EH (cell line): ENCODE measurements at places on chromosomes 12 and 14.

GRCh38 chr14:64632056-64632455 is 72.2 kb upstream of the PLEKHG3 start:
- DNase-seq = peak; percentile 71

- DNase-seq = no peak
These were observed 9.0 kb upstream of the SLC25A21 start for GRCh38 chr14:37181441-37181840.

- DNase-seq = no peak
These were observed 88.9 kb downstream of the TXNDC16 start for GRCh38 chr14:52463375-52463774.

DNA sequence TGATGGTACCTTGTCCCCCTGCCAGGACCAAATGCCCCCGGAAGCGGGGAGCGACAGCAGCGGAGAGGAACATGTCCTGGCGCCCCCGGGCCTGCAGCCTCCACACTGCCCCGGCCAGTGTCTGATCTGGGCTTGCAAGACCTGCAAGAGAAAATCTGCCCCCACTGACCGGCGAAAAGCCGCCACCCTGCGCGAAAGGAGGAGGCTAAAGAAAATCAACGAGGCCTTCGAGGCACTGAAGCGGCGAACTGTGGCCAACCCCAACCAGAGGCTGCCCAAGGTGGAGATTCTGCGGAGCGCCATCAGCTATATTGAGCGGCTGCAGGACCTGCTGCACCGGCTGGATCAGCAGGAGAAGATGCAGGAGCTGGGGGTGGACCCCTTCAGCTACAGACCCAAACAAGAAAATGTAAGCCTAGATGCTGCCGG is 410 bp downstream of the MYF6 start:
- no peak for DNase-seq

DNA sequence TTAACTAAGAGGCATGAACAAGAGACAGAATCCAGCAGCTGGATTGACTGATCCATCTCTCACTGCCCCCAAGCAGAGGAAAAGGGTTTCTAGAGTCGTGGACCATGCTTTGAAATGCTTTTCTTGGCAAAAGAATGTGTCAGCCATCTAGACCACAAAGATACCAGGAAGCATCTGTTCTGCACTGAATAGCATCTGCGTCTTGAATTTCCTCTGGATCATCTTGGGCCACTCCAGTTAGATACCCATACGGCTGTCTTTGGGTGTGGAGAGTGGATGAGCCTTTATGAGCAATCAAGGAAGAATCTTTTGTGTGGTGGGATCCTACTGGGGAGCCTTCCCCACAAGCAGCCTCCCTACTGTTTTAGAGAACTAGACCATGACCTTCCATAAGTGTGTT is 16.0 kb upstream of the RFX4 start:
- no peak for DNase-seq

- no peak for DNase-seq
These were observed 118.7 kb upstream of the CDKN3 start for GRCh38 chr14:54278087-54278486.

- no peak for DNase-seq
These were observed 13.8 kb upstream of the PRKD1 start for GRCh38 chr14:29941401-29941800.

DNA sequence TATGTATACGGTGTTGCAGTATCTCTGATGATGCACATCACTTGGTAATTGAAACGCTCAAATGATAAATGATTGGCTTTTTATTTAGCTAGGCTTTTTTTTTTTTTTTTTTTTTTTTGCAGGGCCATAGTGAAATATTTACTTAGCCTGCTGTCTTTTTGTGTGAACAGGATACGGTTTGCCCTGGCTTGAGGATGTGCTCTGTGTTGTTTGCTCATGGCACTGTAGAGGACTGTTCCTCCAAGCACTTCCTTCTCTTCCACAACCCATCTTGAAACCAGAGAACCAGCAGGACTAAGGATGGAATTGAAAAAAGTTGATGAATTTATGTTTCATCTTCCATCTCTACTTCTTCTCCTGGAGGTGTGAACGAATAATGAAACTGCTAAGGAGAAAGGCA is 15.5 kb upstream of the SSPN start:
- DNase-seq = no peak

DNA sequence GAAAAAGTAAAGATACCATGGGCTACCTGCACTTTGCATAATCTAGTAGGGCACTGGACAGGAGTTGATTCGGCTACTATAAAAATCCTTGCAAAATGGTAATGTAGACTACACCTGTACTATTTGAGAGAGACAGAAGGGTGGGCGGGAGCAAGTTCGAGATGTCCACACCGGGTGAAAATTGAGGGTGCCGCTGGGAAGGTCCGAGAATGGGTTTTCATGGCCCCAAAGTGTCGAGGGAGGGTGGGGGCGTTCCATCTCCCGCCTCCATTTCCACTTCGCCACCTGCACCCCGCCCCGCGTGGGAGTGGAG is 648 bp downstream of the SNX6 start:
- DNase-seq = no peak

GRCh38 chr12:12925388-12925787 is 26.6 kb downstream of the GPRC5D start:
- DNase-seq = peak; percentile 56

- DNase-seq = no peak
These were observed 125.6 kb upstream of the FGD4 start for GRCh38 chr12:32273712-32274111.

GRCh38 chr14:66022526-66022925 is 463.6 kb upstream of the CCDC196 start:
- DNase-seq = no peak

DNA sequence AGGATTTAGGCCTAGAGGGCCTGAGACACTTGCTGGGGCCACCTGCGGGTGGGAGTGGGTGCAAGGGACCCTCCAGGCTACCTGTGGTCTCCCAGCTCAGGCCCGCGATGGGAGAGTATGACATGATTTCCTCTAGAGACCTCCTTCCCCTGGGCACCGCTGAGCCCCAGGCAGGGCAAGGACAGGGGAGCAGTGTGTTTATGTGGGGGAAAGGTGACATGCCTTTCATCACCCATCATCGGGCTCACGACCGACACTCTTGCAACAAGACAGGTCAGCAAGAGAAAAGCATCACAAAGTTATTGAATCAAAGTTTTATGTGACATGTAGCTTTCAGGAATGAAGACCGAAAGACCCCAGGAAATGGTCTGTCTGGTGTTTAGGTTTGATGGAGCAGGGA is 19.9 kb downstream of the SH2B3 start:
- DNase-seq = peak; percentile 61

DNA sequence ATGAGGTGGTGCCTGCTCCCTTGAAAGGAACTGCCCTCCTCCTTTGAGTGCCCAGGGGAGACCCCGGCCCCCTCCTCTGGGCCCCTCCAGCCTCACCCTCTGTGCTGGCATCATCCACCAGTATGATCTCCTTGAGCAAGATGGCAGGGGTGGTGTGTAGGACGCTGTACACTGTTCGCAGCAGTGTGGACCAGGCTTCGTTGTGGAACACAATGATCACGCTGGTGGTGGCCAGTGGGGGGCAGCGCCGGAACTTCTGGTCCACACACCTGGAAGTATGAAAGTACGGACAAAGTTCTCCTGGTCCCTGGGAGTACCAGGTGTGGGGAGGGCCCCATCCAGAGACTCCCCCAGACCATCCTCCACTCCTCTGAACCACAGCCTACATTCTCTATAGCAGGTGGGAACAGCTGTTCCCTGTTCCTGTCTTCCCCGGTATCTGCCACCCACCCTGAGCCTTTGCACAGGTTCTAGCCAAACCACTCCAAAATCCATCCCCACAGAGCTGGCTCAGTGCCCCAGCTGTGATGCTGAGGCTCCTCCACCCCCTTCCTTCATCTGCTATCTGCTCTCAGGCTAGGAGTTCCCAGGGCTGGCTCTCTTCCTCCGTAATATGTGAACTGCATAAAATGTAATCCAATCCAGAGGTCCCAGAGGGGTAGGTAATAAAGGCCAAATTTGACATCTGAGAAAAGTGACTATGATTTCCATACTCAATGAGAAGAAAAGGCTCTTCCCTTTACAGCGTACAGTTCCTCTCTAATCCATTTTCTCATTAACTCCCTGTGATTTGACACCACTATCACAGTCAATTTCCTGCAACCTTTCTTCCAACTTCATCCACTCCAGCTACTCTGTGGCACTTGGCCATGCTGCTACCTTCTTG is 13.9 kb downstream of the GALNT6 start:
- no peak for DNase-seq

- peak; percentile 36 for DNase-seq
These were observed 740 bp upstream of the PRPF40B start for GRCh38 chr12:49622501-49623141.

GRCh38 chr12:121423253-121423652 is 23.3 kb downstream of the RNF34 start:
- DNase-seq = no peak

DNA sequence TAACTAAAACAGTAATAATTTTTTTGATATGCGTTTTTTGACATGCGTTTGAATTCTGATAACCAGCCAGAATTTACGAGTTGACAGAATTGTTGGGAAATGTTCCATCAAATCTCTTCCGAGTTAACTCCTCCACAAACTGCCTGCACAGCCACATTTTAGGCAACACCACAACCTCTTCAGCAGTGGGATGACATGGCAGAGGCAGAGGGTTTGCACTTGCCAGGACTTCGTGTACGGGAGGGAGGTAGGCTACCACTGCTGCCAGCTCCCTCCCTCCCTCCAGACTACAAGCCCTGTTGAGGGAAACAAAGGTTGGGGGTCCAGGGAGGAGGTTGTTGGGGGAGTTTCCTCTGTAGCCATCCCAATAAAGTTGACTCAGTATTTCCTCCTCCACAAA is 14.5 kb upstream of the ACTR6 start:
- no peak for DNase-seq

GRCh38 chr12:24015833-24016160 is 66.3 kb upstream of the SOX5 start:
- DNase-seq = no peak

DNA sequence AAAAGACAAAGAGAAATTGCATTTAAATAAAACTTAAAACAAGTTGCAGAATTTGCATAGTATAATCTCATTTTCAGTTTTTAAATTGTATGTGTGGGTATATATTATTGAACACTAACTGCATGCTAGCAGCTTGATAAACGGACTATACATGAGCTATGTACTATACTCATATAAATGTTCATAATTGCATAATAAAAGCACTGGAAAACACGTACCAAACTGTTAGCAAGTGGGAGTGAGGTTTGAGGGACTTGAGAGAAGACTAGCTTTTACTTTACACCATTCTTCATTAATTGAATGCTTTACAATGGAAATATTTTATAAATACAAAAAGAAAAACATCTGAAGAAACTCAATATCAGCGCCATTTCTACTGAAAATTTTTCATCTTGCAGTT is 32.2 kb upstream of the MDM1 start:
- no peak for DNase-seq

GRCh38 chr12:31021809-31022494 is 51.7 kb upstream of the DDX11 start:
- DNase-seq = no peak

GRCh38 chr14:103028772-103029171 is 28.6 kb downstream of the CDC42BPB start:
- no peak for DNase-seq

- no peak for DNase-seq
These were observed 74.0 kb upstream of the EIF5 start for GRCh38 chr14:103259801-103260628.

- no peak for DNase-seq
These were observed 448.4 kb downstream of the MDGA2 start for GRCh38 chr14:47226877-47227520.
